ENCODE measurements at places on chromosomes 5 and 9.

- peak; percentile 11 for DNase-seq
Observed at GRCh38 chr5:145697251-145697990, 137.7 kb downstream of the PRELID2 start.

- no peak for DNase-seq
Observed at GRCh38 chr5:120624021-120624563, 160.0 kb downstream of the PRR16 start.

DNA sequence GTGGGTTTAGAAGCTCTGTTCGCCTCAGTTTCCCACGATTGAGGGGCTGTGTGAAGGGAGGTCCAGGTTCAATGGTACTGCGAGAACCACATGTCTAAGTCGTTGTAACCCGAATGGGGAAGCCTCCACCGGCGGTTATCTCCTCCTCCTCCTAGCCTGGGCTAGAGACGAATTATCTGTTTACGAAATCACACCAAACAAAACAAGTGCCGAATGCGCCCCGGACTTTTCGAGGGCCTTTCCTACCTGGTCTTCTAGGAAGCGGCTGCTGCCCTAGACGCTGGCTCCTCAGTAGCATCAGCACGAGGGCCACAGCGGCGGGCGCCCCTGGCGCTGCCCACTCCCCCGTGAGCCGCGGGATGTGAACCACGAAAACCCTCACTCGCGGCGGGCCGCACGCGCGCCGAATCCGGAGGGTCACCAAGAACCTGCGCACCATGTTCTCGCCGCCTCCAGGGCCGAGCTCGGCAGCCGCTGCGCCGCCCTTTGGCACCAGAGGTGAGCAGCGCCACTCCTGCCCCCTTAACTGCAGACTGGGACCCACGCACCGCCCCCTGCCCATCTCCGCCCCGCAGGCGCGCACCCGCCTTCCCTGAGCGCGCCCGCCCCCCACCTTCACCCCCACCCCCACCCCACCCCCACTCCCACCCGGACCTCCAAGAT is at the start of gene CDKN2A:
TSS of gene CDKN2A (minus strand) at position 500 of the 663 bp plus-strand sequence.
- DNase-seq = no peak

DNA sequence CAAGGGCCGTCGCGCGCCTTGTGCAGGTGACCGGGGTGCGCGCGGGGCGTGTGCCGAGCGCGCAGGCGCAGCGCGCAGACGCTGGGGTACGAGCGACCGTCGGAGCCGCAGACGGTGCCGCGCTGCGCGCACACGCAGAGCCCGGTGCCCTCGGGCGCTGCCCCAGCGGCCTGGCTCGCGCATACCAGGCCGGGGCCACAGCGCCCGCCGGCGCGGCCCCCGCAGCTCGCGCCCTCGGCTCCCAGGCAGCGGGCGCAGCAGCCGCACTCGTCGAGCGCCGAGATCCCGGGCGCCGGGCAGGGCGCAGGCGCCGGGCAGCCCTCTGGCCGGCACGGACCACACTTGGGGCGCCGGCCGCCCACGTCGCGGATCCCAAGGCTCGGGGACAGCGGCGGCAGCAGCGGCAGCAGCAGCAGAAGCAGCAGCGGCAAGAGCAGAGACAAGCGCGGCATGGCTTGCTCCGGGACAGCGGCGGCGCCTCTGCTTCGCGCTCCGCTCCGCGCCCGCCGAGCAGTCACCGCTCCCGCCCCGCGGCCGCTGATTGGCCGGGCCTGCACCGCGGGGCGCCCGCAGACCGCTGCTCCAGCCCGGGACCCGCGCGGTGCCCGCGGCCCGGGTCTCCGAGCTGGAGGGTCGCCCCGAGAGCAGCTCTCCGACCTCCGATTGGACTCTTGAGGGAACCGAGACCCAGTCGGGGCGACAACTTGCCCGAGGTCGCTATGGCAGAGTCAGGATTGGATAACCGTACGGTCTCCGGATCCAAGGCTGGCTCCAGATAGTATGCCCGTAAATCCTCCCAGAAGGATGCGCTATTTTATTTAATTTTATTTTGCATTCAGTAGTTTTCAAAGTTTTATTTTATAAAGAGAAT is at the start of gene IGFBPL1:
TSS of gene IGFBPL1 (minus strand) at position 482 of the 871 bp plus-strand sequence. CDS start at position 452, 30 bp downstream.
- peak; percentile 54 for DNase-seq

GRCh38 chr9:134752471-134753168 is 111.0 kb downstream of the COL5A1 start:
- DNase-seq = no peak

DNA sequence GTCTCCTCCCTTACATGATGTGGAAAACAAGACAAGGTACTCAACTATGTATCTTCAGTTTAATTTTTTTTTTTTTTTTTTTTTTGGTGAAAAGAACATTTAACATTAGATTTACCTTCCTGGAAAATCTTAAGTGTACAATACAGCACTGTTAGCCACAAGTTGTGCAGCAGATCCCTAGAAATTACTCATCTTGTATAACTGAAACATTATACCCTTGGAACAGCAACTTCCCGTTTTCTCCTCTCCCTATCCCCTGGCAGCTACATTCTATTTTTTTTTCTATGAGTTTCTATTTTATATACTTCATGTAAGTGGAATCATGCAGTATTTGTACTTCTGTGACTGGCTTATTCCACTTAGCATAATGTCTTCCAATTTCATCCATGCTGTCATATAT is 421.9 kb upstream of the FTMT start:
- no peak for DNase-seq

DNA sequence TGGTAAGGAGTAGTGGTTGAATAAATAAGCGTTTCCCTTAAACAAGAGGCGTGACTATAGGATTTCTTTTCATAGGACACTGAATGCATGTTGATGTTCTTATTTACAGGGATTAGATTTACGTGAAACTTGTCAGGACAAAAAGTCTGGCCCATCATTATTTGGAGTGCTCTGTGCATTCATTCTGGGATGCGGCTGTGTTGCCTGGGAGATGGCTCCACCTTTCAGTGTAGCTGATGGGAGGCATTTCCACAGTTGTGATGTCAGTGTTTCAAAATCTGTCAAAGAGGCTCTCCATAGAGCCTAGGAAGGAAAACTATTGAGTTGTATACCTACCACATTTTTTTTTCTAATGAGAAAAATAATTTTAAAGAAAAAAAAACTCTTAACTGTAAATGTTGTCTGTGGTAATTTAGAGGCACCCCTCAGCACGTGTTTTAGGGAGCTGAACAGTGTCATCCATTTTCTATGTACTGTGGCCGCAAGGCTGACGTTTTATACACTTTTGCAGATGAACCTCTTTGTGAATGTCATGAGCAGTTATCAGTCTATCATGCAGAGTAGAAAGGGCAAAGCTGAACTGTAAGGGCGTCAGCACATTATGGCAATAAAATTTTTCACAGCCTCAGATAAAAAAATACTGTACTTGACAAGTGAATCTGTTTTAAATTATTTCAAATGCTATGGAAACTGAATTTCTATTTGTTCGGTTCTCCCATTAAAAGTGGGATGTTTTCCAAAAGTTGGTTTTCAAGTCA is 202.7 kb downstream of the PBX3 start:
- no peak for DNase-seq

DNA sequence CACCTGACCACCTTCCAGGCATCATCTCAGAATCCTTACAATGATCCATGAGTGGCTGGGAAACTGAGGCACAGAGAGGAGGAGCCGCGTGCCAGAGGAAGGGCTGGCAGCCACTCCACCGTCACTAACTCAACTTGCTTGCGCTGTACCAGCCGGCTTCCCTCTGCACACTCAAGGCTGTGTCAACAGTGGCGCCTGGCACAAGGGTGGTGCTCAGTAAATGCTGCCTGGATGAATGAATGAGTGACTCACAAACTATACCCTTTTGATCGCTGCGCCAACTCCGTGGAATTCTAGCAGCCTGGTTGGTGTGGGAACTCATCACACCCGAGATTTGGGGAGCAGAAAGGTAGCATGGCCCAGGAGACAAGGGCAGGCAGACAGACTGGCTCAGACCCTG is 21.9 kb downstream of the PRRX2 start:
- no peak for DNase-seq
